Glomerular endothelial cell (primary cell): ENCODE measurements at places on chromosomes 1 and 21. TPM values are rescaled to one million over a fixed set of nuclear protein-coding genes. Genes with fewer than 3 reads are reported as not detected.

DNA sequence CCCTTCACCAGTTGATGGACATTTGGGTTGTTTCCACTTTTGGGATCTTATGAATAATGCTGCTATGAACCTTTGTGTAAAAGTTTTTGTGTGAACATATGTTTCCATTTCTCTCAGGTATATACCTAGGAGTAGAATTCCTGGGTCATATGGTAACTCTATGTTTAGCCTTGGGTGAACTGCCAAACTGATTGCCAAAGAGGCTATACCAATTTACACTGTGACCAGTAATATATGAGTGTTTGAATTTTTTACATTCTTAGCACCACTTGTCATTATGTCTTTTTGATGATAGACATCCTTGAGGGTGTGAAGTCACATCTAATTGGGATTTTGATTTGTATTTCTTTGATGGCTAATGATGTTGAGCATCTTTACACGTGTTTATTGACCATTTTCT, 290.1 kb downstream of the DUSP10 start:
- DNase-seq: no peak

- no peak for DNase-seq
Observed at GRCh38 chr1:200448034-200448762, 38.4 kb upstream of the ZNF281 start.

- DNase-seq: no peak
Observed at GRCh38 chr1:76351655-76352054, 277.1 kb downstream of the ST6GALNAC3 start.

DNA sequence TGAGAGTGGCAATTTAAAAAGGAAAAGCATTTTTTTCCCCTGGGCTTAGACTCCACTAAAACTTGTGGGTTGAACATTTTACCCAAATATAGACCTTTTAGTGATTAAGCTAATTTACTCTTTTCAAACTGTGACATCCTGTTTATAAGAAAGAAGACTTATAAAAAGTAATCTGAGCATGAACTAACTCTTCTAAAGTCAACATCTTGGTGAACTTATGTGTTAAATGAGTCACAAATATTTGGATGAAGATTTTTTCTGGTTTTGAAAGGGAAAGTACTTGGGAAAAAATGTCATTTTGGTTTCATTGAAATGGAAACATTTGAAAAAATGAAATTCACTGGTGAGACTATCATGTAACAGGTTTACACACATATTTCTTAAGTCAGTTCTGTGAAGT, 109.8 kb downstream of the KCNK2 start:
- DNase-seq: no peak

DNA sequence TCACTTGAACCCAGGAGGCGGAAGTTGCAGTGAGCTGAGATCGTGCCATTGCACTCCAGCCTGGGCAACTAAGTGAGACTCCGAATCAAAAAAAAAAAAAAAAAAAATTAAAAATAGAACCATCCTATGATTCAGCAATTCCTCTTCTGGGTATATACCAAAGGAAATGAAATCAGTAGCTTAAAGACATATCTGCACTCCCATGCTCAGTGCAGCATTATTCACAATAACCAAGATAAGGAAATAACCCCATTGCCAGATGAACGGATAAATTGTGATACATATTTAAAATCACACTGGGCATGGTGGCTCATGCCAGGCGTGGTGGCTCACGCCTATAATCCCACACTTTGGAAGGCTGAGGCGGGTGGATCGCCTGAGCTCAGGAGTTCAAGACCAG, 23.8 kb downstream of the ALDH9A1 start:
- no peak for DNase-seq

GRCh38 chr1:13600762-13601453, 17.3 kb downstream of the PDPN start:
- DNase-seq: no peak

DNA sequence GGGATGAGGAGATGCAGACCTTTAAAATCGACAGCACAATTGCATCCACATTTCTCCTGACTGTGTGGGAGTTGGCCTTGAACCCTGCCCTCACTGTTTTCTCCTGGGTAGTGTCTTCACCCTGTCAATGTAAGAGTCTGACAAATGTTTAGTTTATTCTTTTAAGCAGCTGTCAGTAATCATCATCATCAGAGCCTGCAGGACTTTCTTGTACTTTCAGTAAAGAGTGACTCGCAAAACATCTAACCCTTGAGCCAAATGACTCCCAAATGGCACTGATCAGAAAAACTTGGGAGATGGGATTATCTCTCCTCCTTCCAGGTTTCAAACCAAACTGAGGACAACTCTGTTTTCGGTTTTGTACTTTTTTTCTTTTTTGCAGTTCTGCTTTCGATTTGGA, 460.2 kb downstream of the KIF26B start:
- no peak for DNase-seq

- no peak for DNase-seq
Observed at GRCh38 chr1:65832296-65832695, 39.6 kb downstream of the PDE4B start.

The S100A10 gene
- total RNA-seq: 359 and 376 TPM in 2 replicates
